Stimulated activated CD4-positive, alpha-beta T cell treated with anti-CD3 and anti-CD28 coated beads, Interleukin-1b, Interleukin-23, amount 100 ng/mL, for 1 hour (primary cell): ENCODE measurements at places on chromosomes 11 and 22.

DNA sequence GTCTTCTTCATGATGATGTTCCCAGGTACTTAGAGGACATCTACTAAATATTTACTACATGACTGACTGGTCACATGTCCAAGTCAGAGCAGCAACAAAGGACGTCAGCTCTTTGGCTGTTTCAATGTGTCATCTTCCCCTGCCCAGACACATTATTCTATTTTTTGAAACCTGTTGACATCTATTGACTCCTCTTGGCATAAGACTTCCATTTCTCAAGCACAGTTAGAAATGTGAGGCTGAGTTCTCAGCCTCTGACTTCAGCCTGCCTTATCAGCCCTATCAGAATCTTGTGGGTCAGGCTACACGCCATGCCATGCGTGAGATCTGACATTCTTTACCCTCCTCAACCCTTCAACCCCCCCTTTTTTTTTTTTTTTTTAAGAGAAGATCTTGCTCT, 63.8 kb downstream of the SC5D start:
- DNase-seq = no peak

GRCh38 chr22:30596199-30596598, 4.5 kb upstream of the PES1 start:
- no peak for DNase-seq

GRCh38 chr11:4448995-4449394, at the start of gene OR52K2:
TSS of gene OR52K2 (plus strand) at chr11:4449295. CDS start at chr11:4449340, 45 bp downstream.
- DNase-seq = no peak

GRCh38 chr11:84243629-84244263, 957.6 kb upstream of the CCDC90B start:
- no peak for DNase-seq

- no peak for DNase-seq
Observed at GRCh38 chr11:8604078-8604723, 10.2 kb upstream of the STK33 start.

DNA sequence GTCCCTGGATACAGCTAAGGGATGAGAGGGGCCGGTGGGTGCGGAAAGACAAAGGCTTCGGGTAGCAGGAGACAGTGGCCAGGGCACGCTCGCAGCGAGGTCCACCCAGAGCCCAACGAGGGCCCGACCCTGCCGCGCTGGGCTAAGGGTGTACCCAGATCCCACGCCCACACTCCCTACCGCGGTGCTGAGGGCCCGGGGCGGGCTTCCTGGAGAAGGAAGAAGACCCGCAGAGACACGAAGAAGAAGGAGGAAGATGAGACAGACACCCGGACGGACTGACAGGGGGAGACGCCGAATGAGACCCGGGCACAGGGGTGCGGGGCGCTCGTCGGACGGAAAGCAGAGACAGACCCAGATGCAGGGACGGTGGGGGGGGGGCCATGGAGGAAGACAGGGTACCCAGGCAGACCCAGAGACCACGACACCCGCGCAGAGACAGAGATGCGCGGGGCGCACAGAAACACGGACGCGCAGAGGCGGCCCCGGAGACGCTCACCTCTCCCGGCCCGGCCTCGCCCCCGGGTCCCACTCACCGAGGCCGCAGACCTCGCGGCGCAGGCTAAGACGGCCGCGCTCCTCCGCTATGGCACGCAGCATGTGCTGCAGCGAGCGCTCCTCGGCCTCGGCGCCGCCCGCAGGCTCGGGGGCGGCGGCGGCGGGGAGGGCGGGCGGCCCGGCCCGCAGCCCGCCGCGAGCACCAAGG, 437 bp downstream of the KIAA0930 start:
- DNase-seq = no peak

DNA sequence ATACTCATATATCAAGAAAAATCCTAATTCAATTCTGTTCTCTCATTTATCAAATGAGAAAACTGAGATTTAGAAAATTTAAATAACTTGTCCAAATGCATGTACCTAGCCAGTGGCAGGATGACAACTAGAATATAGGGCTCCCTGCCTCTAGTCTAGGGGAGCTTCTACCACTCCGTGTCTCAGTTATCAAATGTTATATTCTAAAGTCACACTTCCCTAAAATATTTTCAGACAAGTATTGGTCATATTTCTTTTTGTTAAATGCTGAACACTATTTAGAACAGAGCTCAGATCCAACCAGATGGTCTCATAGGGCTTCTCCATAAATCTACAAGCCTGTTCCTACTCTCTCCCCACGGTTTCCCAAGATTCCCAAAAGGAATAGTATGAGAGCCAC, 26.3 kb downstream of the KCNJ1 start:
- no peak for DNase-seq
